ENCODE measurements at places on chromosomes 3 and 15. TPM values are rescaled to one million over a fixed set of nuclear protein-coding genes. Genes with fewer than 3 reads are reported as not detected.

GRCh38 chr15:42508263-42508690 is 12.8 kb downstream of the SNAP23 start:
- peaks cover 8% of the 10 kb centered on the region for H3K4me1 ChIP-seq
- no peaks in the 10 kb centered on the region for H3K27me3 ChIP-seq
- DNase-seq, result no peak

DNA sequence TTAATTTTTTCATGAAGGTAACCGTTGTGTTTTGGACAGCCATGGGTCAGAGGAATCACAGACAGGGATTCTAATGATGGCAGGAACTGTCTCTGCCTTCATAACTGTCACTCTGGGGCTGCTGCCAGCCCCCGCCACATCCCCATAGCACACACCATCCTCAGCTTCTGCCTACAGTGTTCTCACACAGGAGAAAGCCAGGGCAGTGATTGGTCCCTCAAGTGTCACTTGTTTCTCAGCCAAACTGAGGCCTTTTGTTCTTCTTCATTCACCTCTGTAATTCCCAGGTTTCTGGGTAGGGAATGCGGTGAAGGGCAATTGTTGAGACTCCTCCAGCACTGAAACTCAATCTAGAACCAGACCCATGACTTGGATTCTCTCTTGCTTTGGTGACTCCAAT is 65.4 kb upstream of the C3orf80 start:
- no peaks in the 10 kb centered on the region for H3K27me3 ChIP-seq
- no peak overlapping the region for H3K4me3 ChIP-seq
- H3K27ac ChIP-seq, result no peak overlapping the region
- H3K36me3 ChIP-seq, result no peaks in the 10 kb centered on the region
- no peak for DNase-seq

The CPLX3 gene
- not detected for polyA plus RNA-seq

The IGSF11 gene
- not detected for polyA plus RNA-seq

The ARL14 gene
- polyA plus RNA-seq, result not detected

- H3K4me3 ChIP-seq, result no peak overlapping the region
- H3K27ac ChIP-seq, result no peak overlapping the region
- H3K4me1 ChIP-seq, result no peaks in the 10 kb centered on the region
Measured at GRCh38 chr3:54259636-54260035, 137.3 kb downstream of the CACNA2D3 start.
